ENCODE measurements at places on chromosomes 12 and 14.

DNA sequence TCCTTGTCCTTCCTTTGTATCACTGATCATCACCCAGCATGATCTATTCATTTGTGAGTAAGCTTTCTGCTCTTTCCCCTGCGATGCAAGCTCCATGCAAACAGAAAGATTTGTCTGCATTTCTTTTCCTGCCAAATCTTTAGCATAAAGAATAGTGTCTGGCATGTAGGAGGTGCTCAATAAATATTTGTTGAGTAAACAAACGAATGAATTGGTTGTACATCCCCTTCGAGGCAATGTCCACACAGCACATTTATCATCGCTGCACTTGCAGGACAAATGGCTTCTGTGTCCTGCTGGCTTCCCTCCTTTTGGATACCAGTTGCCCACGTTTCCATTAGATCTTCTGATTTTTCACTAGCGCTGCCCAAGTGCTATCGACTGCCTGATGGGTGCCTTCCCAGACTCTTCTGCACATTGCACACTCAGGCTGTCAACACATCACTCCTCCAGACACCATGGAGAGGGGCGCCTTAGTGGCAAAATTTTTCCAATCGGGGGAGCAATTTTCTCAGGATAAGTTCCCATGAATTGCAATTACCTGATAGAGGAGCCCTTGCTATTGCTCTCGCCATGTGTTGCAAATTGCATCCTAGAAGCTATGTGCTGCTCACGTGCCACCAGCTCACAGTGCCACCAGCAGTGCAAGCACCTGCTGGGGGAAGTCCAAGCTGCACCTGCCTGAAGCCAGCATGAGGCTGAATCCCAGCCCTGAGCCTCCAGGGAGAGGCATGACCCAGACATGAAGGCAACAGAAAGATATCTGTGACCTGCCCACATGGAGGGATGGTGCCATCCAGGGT, 206.6 kb downstream of the KIF26A start:
- DNase-seq, result no peak

DNA sequence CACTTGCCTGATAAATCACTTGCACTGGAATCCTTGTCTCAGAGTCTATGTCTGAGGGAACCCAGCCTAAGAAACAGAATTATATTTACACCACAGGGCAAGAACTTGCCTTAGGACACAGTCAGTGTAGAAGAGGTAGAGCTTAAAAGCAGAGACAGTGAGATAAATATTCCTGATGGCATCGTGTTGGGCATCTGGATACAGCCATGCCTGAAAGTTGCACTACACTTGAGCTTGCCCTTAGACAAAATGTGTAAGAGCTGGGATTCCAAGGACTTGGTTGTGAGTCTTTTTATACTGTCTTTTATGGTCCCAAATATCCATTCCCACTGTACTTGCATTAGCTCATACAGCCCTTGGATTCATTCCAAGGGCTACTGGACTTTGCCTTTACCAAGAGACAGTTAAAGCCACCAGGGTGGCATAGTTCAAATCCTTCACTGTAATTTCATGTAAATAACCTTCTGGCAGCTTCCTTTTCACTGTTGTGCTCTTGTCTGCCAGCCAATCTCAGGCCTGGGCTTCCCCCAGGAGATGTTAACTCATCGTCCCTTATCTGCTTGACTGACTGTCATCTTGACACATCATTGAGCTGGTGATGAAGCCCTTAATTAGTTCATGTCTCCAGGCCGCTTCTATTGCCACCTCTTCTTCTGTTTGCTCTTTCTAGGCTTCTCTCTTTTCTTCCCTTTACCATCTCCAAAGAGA, 577.9 kb upstream of the TBX3 start:
- no peak for DNase-seq

GRCh38 chr14:102911991-102912761, 10.3 kb upstream of the AMN start:
- no peak for DNase-seq

DNA sequence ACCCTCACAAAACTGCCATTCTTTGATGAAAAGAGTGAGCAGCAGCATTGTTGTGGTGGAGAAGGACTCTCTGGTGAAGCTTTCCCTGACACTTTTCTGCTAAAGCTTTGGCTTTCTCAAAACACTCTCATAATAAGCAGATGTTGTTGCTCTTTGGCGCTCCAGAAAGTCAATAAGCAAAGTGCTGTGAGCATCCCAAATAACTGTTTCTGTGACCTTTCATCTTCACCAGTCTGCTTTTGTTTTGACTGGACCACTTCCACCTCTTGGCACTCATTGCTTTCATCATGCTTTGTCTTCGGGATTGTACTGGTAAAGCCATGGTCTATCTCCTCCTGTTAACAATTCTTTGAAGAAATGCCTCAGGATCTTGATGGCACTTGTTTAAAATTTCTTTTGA, 424.7 kb upstream of the TMPO start:
- no peak for DNase-seq

DNA sequence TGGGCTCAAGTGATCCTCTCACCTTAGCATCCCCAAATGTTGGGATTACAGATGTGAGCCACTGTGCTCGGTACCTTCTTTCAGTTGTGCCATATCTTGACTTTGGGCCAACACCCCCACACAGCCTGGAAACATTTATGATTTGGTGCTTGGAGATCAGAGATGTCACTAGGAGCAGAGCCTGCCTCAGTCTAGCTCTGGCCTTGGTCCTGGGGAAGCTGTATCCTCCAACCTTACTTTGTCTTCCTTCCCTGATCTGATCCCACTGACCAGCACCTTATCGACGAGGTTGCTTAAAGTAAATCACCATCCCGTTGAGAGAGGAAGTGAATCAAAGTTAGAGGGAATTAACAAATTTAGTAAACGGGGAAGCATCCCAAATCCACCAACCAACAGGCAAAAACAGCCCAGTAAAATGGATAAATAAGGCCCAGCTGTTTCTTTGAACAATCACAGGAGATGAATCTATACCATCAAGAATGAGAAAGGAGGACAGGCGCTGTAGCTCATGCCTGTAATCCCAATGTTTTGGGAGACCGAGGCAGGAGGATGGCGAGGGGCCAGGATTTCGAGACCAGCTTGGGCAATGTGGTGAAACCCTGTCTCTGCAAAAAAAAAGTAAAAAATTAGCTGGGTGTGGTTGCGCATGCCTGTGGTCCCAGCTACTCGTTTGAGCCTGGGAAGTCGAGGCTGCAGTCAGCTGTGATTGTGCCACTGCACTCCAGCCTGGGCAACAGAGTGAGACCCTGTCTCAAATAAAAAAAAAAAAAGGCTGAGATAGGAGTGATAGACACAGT, 3.4 kb downstream of the PLBD2 start:
- no peak for DNase-seq

GRCh38 chr14:65303190-65303898, 109.2 kb upstream of the FUT8 start:
- DNase-seq, result peak; percentile 73

DNA sequence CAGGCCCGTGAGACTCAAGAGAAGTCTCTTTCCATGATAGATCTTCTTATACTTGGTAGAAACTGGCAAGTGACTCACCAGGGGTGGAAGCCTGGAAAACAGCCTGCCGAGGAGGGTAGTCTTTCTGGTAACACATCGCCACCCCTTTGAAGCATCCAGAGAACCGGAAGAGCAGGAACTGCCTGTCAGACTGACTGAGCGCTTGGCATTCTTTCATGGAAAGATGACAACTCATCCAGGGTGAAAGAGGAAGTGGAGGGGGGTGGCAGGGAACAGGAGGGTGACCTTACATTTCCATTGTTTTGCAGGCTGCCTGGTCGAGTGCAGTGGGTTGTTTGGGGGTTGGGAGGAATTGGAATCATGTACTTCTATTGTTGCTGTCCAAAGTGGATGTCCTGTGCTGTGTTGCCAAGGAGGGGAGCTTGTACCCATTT, 34.5 kb downstream of the PRKCH start:
- no peak for DNase-seq

All from activated CD4-positive, alpha-beta T cell treated with anti-CD3 and anti-CD28 coated beads, Interleukin-2, amount 50 U/mL, for 16 hours (primary cell).